Spleen (tissue), 13 donors: ENCODE measurements at places on chromosomes 11 and 22. TPM values are rescaled to one million over a fixed set of nuclear protein-coding genes. Genes with fewer than 3 reads are reported as not detected.

The MAP6 gene
- polyA plus RNA-seq = 9.0 TPM

The MLC1 gene
- 0.39 TPM for polyA plus RNA-seq

The TH gene
- 0.38 TPM for polyA plus RNA-seq

The FBXO7 gene
- polyA plus RNA-seq = 61.8 TPM

The MAJIN gene
- 1.5 TPM for polyA plus RNA-seq

The OR52I2 gene
- not detected for polyA plus RNA-seq

The PHOX2A gene
- polyA plus RNA-seq = 0.33 TPM

The OR5L2 gene
- not detected for polyA plus RNA-seq

- no peak overlapping the region for H3K27ac ChIP-seq
- H3K4me1 ChIP-seq = peaks cover 17% of the 10 kb centered on the region
- H3K4me3 ChIP-seq = no peak overlapping the region
- no peaks in the 10 kb centered on the region for H3K36me3 ChIP-seq
- peak; percentile 38 for DNase-seq
These were observed 17.0 kb upstream of the OMP start for GRCh38 chr11:77085652-77086051.

- no peaks in the 10 kb centered on the region for H3K36me3 ChIP-seq
- no peak overlapping the region for H3K4me3 ChIP-seq
- no peaks in the 10 kb centered on the region for H3K27me3 ChIP-seq
- no peaks in the 10 kb centered on the region for H3K4me1 ChIP-seq
- no peak for DNase-seq
These were observed 471.0 kb downstream of the INSC start for GRCh38 chr11:15585602-15586331.

GRCh38 chr11:66970807-66971442, 4.2 kb upstream of the C11orf86 start:
- DNase-seq = no peak
- H3K36me3 ChIP-seq = no peaks in the 10 kb centered on the region
- no peaks in the 10 kb centered on the region for H3K27me3 ChIP-seq
- H3K27ac ChIP-seq = no peak overlapping the region
- no peaks in the 10 kb centered on the region for H3K4me1 ChIP-seq

GRCh38 chr11:86176165-86176884, 68.2 kb upstream of the EED start:
- H3K4me3 ChIP-seq = no peak overlapping the region
- no peak overlapping the region for H3K27ac ChIP-seq
- no peaks in the 10 kb centered on the region for H3K36me3 ChIP-seq

DNA sequence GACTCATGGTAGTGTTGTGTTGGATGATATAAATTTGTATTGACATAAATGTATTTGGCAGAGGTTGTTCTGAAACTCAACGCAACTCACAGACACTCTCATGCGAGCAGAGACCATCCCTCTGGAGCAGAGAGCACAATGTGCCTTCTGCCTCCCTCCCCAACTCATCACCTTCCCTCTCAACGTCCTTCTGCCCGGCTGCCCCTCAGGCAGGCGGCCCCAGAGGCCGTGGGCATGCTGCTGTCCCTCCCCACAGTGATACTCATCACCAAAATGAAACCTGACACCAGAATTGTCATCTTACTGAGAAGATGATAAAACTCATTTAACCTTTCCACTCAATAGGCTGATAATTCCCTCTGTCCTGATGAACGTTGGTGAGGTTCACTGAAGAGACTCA, 260.6 kb downstream of the ETS1 start:
- no peaks in the 10 kb centered on the region for H3K27me3 ChIP-seq
- no peak overlapping the region for H3K4me3 ChIP-seq
- H3K27ac ChIP-seq = peak overlapping the region; percentile 32
- H3K4me1 ChIP-seq = peaks cover 21% of the 10 kb centered on the region
- no peaks in the 10 kb centered on the region for H3K36me3 ChIP-seq
- DNase-seq = no peak

- no peaks in the 10 kb centered on the region for H3K27me3 ChIP-seq
- H3K27ac ChIP-seq = no peak overlapping the region
- DNase-seq = no peak
- H3K4me3 ChIP-seq = no peak overlapping the region
These were observed 66.6 kb downstream of the GALNT18 start for GRCh38 chr11:11555208-11555607.

- peaks cover 41% of the 10 kb centered on the region for H3K36me3 ChIP-seq
- H3K27me3 ChIP-seq = no peaks in the 10 kb centered on the region
- H3K27ac ChIP-seq = no peak overlapping the region
- H3K4me1 ChIP-seq = no peaks in the 10 kb centered on the region
- no peak overlapping the region for H3K4me3 ChIP-seq
- no peak for DNase-seq
These were observed 34.0 kb upstream of the P4HA3 start for GRCh38 chr11:74345420-74345819.

DNA sequence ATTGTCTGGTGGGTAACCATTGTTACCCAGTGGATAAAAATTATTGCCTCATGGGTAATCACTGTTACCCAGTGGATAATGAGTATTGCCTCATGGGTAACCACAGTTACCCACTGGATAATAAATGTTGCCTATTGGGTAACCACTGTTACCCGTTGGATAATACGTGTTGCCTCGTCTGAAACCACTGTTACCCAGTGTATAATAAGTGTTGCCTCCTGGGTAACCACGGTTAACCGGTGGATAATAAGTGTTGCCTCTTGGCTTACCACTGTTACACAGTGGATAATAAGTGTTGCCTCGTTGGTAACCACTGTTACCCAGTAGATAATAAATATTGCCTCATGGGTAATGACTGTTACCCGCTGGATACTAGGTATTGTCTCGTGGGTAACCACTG, 20.9 kb upstream of the NXPE4 start:
- H3K4me3 ChIP-seq = no peak overlapping the region
- H3K27me3 ChIP-seq = no peaks in the 10 kb centered on the region
- no peaks in the 10 kb centered on the region for H3K4me1 ChIP-seq
- no peak overlapping the region for H3K27ac ChIP-seq

GRCh38 chr22:23240639-23241389, 60.5 kb downstream of the BCR start:
- no peak for DNase-seq
- no peaks in the 10 kb centered on the region for H3K27me3 ChIP-seq
- H3K27ac ChIP-seq = no peak overlapping the region
- no peaks in the 10 kb centered on the region for H3K36me3 ChIP-seq
- no peak overlapping the region for H3K4me3 ChIP-seq

- no peaks in the 10 kb centered on the region for H3K27me3 ChIP-seq
- no peak overlapping the region for H3K4me3 ChIP-seq
- H3K4me1 ChIP-seq = peaks cover 6% of the 10 kb centered on the region
- H3K27ac ChIP-seq = no peak overlapping the region
These were observed 34.5 kb upstream of the RIC3 start for GRCh38 chr11:8203414-8203715.

- no peaks in the 10 kb centered on the region for H3K27me3 ChIP-seq
- H3K4me3 ChIP-seq = no peak overlapping the region
- H3K4me1 ChIP-seq = no peaks in the 10 kb centered on the region
- DNase-seq = no peak
- H3K27ac ChIP-seq = no peak overlapping the region
- H3K36me3 ChIP-seq = no peaks in the 10 kb centered on the region
These were observed 103.6 kb upstream of the OR9G4 start for GRCh38 chr11:56852131-56852530.

- no peak overlapping the region for H3K4me3 ChIP-seq
- H3K27ac ChIP-seq = no peak overlapping the region
- H3K27me3 ChIP-seq = no peaks in the 10 kb centered on the region
These were observed 2.9 kb upstream of the HDAC10 start for GRCh38 chr22:50253941-50254340.

GRCh38 chr11:44955015-44955738, 4.5 kb upstream of the TP53I11 start:
- peaks cover 53% of the 10 kb centered on the region for H3K4me1 ChIP-seq
- H3K27me3 ChIP-seq = no peaks in the 10 kb centered on the region
- peak overlapping the region; percentile 84 for H3K27ac ChIP-seq
- no peak overlapping the region for H3K4me3 ChIP-seq

DNA sequence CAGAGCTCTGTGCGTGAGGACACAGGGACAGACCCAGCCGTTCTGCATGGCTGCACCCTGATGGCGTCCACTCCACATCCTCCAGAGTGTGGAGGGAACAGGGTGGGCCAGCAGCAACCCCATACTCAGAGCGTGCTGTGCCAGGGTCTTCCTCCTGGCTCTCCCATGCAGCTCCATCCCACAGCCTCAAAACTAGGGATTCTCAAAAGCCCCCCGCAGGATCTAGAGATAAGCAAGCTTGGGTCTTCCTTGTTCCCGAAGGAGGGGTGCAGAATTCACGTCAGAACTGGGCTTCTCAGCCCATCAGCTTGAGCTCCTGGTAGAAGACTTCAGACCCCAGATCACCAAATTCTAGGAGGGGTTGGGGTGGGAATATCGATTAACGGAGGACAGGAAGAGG, 858.8 kb downstream of the TBC1D22A start:
- no peaks in the 10 kb centered on the region for H3K36me3 ChIP-seq
- no peak overlapping the region for H3K4me3 ChIP-seq
- H3K27ac ChIP-seq = no peak overlapping the region

GRCh38 chr11:62613291-62613778, 278 bp downstream of the ROM1 start:
- peak overlapping the region; percentile 70 for H3K4me3 ChIP-seq
- no peaks in the 10 kb centered on the region for H3K27me3 ChIP-seq
- H3K36me3 ChIP-seq = peaks cover 69% of the 10 kb centered on the region
- DNase-seq = no peak

DNA sequence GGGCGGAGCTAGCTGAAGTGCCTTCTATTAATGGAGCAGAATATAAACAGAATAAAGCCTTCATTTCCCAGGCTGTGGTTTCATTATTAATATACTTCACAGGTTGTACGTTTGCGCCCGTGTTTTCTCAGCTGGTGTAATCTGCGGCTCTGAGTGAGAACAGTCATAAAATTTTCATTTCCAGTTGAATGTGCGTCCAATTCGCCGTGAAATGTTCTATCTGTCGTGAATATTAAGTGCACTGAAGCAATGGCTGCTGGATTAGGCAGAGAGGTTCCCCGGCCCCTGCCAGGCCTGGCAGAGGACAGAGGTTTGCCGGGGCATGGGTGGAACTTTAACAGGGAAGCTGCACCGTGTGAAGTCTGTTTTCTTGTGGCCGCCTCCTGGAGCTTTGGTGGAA, 874.4 kb downstream of the NTM start:
- DNase-seq = no peak
- no peak overlapping the region for H3K4me3 ChIP-seq
- no peak overlapping the region for H3K27ac ChIP-seq
- no peaks in the 10 kb centered on the region for H3K36me3 ChIP-seq
- H3K27me3 ChIP-seq = no peaks in the 10 kb centered on the region

DNA sequence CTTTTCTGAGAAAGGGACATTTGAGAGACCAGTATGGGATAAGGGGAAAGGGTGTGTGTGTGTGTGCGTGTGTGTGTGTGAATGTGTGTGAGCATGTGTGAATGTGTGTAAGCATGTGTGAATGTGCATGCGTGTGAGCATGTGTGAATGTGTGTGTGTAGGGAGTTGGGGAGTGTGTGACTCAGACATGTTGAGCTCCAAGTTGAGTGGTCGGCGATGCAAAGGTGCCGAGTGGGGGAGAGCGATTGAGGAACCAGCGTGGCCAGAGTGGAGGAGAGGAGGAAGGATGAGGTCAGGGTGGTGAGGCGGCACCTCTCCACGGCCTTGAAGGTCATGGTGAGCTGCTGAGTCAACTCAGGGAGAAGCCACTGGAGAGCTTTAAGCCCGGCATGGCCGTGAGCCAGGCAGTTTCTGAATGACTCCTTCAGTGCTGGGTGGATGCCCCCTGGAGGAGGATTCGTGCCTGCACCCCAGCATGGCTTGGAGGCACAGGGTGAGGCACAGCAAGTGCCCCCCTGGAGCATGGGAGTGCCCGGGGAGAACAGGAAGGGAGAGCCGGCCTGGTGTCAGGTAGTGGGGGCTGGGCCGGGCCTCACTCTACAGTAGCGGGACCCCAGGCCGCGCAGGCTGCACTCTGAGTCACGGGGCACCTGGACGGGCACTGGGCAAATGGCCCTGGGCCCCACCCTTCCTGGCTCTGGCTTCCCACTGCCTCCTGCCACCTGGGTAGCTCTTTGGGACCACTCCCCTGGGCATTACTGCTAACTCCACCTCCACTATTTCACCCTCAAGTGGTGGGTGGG, 8.2 kb upstream of the CCDC88B start:
- peaks cover 9% of the 10 kb centered on the region for H3K4me1 ChIP-seq
- no peaks in the 10 kb centered on the region for H3K36me3 ChIP-seq
- H3K27me3 ChIP-seq = no peaks in the 10 kb centered on the region
- DNase-seq = peak; percentile 92
- H3K27ac ChIP-seq = peak overlapping the region; percentile 33
- no peak overlapping the region for H3K4me3 ChIP-seq

- H3K27ac ChIP-seq = no peak overlapping the region
- no peak for DNase-seq
- H3K36me3 ChIP-seq = no peaks in the 10 kb centered on the region
These were observed 11.4 kb upstream of the KCNQ1OT1 start for GRCh38 chr11:2711161-2711560.

DNA sequence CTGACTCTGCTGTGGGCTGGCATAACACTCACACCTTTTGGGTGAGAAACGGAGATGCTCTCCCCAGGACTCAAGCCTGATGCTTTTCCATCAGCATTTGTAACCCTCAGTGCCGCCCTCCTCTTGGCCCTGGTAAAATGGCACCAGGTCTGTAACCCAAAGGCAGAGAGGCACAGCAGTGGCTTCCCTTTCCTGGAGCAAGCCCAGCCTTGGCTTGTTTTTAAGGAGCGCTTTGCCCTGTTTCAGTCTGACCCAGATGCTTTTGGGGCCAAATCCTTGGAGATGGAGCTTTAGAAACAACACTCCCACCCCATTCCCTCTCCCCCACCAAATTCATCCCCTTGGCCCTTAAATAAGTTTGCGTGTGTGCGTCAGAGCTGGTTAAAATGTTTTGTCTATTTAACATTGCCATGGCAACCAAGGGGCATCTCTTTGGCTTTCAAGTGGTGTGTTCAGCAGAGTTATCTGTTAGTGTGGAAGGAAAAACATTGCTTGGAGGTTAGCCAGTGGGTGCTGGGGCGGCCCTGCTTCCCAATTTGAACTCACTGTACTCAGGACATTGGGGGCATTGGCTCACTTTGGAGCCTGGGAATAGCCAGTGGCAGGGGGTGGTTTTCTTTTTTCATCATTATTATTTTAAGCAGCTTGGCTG, 134.1 kb downstream of the NAV2 start:
- H3K36me3 ChIP-seq = no peaks in the 10 kb centered on the region
- peaks cover 17% of the 10 kb centered on the region for H3K4me1 ChIP-seq
- no peaks in the 10 kb centered on the region for H3K27me3 ChIP-seq
- H3K4me3 ChIP-seq = no peak overlapping the region
- no peak overlapping the region for H3K27ac ChIP-seq
